ENCODE measurements at places on chromosomes 4 and X. TPM values are rescaled to one million over a fixed set of nuclear protein-coding genes. Genes with fewer than 3 reads are reported as not detected.

TCEAL2 gene
- total RNA-seq = not detected

ATP1B4 gene
- not detected for total RNA-seq

CCKAR gene
- total RNA-seq = not detected

POU3F4 gene
- not detected for total RNA-seq

ARHGAP4 gene
- 2.9 TPM for total RNA-seq

DUX4 gene
- total RNA-seq = not detected

SPANXA2 gene
- total RNA-seq = not detected

JCHAIN gene
- total RNA-seq = not detected

KDR gene
- total RNA-seq = 16.1 TPM

CSN1S1 gene
- not detected for total RNA-seq

SPOCK3 gene
- total RNA-seq = not detected

EDA gene
- 1.2 TPM for total RNA-seq

FDCSP gene
- not detected for total RNA-seq

PRSS12 gene
- total RNA-seq = not detected

TSR2 gene
- 14.9 TPM for total RNA-seq

RHOXF2 gene
- not detected for total RNA-seq

NEIL3 gene
- total RNA-seq = 4.3 TPM

C4orf46 gene
- total RNA-seq = 7.1 TPM

ETDB gene
- not detected for total RNA-seq

NAA11 gene
- not detected for total RNA-seq

PCDH7 gene
- 111 TPM for total RNA-seq

ITIH6 gene
- total RNA-seq = not detected

PRDM8 gene
- total RNA-seq = not detected

USP17L20 gene
- total RNA-seq = not detected

BMPR1B gene
- 3.1 TPM for total RNA-seq

Measured in placental epithelial cell (primary cell).